Activated T-helper 17 cell treated with anti-CD3 and anti-CD28 coated beads, Interleukin-2, amount 50 U/mL, for 72 hours (primary cell): ENCODE measurements at places on chromosomes 2 and 18. TPM values are rescaled to one million over a fixed set of nuclear protein-coding genes. Genes with fewer than 3 reads are reported as not detected.

GRCh38 chr2:205089958-205090357 lies 544.7 kb downstream of the PARD3B start:
- no peak for ATAC-seq

DNA sequence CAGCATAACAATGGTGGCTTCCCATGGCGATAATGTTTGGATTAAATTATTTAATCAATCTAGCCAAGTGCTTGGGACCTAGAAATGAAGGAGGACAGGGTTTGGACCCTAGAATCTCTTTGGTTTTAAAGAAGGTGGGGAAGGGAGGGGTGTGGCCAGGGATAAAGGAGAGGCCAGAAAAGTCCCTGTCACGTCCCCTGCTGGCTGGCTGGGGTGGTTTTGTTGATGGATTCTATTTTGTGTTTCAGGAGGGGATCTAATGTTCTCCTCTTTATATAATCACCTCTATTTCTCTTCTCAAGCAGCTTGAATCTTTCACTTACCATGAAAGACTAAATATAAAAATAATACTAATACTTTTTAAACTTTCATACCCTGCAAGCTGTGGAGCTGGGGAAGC lies 52.6 kb upstream of the GALR1 start:
- no peak for ATAC-seq

DNA sequence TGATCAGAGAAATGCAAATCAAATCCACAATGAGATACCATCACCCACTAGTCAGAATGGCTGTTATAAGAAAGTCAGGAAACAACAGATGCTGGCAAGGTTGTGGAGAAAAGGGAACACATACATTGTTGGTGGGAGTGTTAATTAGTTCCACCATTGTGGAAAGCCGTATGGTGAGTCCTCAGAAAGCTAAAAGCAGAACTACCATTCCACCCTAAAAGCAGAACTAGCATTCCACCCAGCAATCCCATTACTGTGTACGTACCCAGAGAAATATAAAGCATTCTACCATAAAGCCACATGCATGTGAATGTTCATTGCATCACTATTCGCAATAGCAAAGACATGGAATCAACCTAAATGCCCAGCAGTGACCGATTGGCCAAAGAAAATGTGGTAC lies 60.7 kb downstream of the ANKRD62 start:
- no peak for ATAC-seq

DNA sequence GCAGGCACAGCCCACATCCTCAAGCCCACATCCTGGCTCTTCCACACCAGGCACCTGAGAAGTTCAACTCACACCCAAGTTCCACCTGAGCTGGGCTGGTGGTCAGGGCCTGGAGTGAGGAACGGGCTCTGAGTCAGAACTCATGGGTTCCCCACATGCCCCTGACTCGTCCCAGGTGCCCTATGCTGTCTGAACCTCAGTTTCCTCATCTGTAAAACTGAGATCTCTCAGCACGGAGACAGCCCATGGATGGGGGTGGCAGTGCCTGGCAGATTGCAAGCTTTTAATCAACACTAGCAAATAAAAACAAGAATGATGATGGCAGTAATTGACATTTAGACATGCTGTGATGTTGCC lies 307.8 kb downstream of the NDUFA10 start:
- no peak for ATAC-seq

DNA sequence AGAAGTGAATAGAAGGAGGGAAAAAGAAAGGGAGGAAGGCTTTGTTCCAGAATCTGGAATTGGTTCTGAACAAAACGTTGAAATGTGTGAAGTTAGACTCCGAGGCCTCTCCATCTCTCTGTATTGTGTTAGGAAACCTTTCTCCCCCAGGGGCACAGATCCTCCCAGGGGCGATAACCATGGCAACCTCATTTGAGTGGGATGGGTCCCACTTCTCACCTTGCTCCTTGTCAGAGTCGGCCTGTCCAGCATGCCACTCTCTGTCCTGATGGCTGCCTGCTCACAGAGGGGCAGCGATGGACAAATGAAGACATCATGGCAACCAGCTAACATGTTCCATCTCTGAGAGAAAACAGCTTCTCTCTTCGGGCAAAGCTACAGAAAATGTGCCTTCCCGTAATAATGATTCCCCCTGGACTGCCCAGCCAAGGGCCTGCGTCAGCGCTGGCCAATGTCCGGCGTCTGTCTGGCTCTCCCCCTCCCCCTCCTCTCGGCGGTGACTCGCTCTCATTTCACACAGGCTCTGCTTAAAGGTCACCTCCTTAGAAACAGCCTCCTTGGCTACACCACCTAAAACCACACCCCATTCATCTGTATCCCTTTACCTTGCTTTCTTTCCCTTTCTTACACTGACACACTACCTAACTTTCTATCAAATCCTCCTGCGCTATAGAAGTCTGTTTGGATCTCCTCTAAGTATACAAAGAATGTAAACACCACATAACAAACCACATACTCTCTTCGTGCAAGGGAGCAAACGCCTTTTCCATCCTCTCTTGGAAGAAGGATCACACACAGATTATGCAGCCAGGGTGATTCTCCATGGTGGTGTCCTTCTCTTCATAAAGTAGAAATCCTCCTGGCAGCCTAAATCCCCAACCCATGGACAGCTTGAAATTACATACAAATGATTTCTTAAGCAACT lies 32.1 kb upstream of the TTC39C start:
- ATAC-seq = no peak

DNA sequence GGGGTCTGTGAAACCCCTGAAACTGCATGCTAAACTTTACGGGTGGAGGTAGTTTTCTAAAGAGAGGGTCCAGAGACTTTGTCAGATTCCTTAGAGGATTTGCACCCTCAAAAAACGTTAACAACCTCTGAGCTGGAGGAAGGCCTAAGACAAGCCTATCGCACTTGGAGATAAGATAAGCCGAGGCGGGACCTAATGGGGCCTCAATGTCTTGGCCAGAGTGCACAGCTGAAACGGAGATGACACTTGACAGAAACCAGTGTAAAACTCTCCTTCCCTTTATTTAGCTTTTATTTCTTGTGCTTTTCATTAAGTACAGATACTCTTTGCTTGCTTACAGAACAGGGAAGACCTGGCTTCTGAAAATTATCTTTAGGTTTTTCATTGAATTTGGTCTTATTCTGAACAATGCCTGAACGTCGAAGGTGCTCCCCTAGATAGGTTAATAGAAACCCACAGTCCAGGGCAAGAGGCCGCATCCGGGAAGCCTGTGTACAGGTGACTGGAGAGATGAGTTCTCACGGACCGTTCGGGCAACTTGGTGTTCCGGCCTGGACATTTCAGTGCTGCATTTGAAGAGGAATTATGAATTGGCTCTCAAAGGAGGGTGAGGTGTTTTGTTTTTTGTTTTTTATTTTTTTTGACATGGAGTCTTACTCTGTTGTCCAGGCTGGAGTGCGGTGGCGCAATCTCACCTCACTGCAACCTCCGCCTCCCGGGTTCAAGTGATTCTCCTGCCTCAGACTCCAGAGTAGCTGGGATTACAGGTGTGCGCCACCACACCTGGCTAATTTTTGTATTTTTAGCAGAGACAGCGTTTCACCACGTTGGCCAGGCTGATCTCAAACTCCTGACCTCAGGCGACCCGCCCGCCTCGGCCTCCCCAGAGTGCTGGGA lies 49.7 kb downstream of the SH3BP4 start:
- no peak for ATAC-seq

- no peak for ATAC-seq
Measured at GRCh38 chr2:240928476-240929363, 22.6 kb downstream of the CROCC2 start.

GRCh38 chr2:140248623-140249022 lies 1468.4 kb upstream of the NXPH2 start:
- ATAC-seq = no peak

BMP10 gene
- total RNA-seq = not detected

REG3A gene
- total RNA-seq = not detected

WDPCP gene
- 4.8 TPM for total RNA-seq

TMEM18 gene
- 36.6 TPM for total RNA-seq

SCN3A gene
- total RNA-seq = not detected
